ENCODE measurements at places on chromosomes 3 and 15.

GRCh38 chr3:47347217-47347801 is 33.5 kb upstream of the PTPN23 start:
- peak; percentile 27 for DNase-seq

DNA sequence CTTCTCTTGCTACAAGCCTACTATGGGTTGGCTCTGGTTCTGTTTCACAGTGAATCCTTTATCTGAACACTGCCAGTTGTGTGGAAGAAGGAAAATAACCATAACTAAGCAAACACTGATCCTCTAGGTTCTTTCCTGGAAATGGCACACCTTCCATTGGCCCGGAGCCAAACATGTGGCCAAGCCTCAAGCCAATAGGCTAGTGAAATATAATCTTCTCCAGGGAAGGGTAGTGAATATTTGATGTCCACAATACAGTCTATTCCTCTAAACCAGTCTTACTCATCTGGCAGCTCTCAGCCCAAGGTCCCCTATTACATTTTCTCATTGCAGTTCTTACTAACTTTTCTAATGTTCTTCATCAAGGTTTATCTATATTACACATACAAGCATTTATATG is 921.3 kb downstream of the TUSC7 start:
- DNase-seq: no peak

GRCh38 chr15:22243440-22244130 is 163.3 kb downstream of the OR4M2 start:
- DNase-seq: no peak

GRCh38 chr3:21920421-21920861 is 169.4 kb upstream of the ZNF385D start:
- DNase-seq: peak; percentile 84

GRCh38 chr3:46107682-46108081 is 80.4 kb upstream of the XCR1 start:
- DNase-seq: no peak

DNA sequence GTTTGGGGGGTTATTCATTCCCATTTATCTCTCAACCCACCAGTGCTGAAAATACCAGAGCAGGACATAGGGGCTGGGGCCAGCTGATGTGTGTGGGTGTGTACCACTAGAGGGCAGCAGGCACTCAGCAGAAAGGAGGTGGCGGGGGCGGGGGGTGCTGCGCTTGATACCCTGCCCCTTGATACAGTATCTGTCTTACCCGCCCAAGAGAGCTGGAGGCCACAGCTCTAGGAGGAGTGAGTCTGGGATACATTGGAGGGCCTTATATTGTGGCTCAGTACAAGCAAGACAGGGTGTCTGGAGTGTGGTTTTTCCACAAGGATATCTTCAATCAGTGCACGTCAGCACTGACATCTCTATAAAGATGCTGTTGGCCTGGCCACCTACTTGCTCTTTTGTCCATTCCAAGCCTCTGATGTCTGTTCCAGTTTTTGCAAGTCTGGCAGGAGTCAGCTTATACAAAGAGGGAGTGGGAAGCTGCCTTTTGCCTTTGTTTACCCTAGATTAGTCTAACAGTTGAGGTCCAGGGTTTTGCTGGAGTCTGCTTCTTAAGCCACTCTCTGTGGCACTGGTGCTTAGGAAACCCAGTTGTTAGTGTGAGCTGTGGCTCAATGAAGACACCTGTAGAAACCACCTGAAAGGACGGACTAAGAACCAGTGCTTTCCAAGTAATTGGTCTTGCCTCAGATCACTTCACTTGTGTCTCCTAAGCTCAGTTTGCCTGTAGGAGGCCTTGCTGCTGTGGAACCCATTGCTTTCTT is 1.5 kb upstream of the RBM15B start:
- DNase-seq: peak; percentile 60

DNA sequence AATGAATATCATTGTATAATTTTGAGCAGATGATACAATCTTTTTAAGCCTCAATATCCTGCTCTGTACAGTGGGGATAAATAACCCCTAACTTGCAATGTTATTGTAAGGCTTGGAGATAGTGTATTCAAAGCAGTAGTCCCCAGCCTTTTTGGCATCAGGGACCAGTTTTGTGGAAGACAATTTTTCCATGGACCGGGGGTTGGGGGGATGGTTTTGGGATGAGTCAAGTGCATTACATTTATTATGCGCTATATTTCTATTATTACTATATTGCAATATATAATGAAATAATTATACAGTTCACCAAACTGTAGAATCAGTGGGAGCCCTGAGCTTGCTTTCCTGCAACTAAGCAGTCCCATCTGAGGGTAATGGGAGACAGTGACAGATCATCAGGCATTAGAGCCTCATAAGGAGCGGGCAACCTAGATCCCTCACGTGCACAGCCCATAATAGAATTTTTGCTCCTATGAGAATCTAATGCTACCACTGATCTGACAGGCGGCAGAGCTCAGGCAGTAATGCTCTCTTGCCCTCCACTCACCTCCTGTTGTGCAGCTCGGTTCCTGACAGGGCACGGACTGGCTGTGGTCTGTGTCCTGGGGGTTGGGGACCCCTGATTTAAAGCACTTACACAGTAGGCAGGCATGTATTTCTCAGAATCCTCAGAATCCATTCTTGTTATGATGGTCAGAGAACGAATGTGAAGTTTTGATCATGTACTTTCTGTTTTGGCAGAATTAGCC is 102.2 kb downstream of the PTPRG start:
- DNase-seq: no peak

- DNase-seq: no peak
Measured at GRCh38 chr3:76495216-76495615, 544.7 kb upstream of the ROBO2 start.

- DNase-seq: no peak
Measured at GRCh38 chr15:34043813-34044212, 4.8 kb upstream of the AVEN start.

DNA sequence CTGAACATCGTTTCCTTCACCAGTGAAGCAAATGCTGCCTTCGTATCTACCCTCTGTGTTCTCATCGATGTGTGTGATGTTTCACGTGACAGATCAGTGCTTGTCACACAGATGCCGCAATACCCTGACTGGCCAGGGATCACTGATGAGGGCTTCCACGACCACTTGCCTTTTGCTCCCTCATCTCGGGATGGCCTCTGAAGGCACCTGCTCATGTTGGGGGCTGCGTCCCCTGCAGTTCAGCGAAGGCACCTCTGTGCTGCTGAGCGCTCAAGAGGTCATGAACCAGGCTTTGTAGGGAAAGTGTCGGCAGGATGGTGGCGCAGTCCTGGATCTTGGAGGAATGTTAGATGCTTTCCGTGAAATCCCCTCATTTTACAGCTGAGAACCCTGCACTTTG is 79.2 kb upstream of the KLF13 start:
- no peak for DNase-seq

DNA sequence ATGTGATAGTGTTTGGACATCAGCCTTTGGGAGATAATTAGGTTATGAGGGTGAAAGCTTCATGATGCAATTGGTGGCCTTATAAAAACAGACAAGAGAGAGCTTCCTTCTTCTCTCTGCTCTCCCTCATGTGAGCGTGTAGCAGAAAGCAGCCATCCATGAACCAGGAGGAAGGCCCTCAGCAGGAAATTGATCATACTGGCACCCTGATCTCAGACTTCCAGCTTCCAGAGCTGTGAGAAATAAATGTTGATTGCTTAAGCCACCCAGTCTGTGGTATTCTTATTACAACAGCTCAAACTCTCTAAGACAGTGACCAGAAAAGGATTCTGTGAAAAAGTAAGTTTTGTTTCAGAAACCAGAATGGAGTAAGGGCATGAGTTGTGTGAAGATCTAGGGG is 13.3 kb downstream of the STAC start:
- no peak for DNase-seq

GRCh38 chr3:194000100-194000499 is 135.8 kb upstream of the HES1 start:
- DNase-seq: no peak

- no peak for DNase-seq
Measured at GRCh38 chr3:105093371-105094252, 273.1 kb upstream of the ALCAM start.

DNA sequence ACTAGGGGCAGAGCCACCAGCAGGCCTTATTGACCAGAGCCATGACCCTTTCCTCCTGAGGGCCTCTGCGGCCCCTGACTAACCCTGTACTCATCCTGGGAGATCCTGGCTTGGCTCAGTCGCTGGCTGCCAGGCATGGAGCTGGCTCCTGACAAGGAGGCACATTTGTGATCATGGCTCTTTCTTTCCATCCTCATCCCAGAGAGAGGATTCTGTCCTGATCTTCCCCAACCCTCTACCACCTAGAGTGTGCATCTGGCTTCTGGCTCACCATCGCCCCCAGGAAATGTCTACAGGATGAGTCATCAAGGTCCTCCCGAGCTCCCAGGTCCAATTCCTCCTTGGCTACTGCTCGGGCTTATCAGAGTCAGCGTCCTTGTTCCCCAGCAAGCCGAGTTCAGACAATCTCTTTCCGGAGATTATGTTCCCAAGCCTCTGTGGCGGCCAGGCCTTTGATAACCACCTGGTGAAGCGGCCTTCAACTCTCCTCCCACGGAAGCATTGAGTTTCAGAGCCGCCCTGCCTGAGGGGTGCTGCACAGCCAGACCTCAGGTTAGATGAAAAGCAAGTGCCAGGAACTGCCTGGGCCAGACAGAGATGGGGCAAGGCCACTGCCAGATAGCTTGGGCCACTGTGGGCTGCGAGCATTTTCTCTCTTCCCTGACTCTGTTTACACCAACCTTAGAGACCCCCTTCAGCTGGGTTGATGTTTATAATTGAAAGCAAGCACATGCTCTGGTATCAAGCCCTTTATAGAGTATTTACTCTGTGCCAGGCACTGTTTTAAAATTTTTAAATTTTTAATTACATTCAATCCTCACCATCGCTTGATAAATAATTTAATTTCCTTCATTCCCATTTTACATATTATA is 44.3 kb upstream of the MRPS22 start:
- DNase-seq: peak; percentile 58

DNA sequence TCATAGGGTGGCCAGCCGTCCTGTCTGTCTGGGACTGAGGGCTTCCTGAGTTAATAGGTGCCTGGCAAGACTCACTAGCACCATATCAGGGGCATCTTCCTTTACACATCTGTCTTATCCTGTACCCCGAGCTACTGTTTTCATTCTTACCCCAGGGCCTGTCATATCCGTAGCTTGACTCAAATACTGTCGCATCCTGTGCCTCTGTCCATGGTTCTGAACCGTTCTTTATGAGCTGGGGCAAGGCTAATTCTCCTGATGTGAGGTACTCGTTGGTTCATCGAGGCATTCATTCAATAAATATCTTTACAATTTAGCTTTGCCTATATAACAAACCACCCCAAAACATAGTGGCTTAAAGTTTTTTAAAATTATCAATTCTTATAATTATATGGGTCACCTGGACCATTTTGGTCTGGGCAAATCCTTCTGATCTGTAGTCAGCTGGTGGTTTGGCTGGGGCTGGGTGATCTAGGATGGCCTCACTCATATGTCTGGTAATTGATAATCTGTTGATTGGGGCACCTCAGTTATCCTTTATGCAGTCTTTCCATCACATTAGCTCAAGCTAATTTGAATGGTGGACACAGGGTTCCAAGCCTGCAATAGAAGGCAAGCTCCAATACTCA is 121.2 kb downstream of the TLE3 start:
- DNase-seq: peak; percentile 64

DNA sequence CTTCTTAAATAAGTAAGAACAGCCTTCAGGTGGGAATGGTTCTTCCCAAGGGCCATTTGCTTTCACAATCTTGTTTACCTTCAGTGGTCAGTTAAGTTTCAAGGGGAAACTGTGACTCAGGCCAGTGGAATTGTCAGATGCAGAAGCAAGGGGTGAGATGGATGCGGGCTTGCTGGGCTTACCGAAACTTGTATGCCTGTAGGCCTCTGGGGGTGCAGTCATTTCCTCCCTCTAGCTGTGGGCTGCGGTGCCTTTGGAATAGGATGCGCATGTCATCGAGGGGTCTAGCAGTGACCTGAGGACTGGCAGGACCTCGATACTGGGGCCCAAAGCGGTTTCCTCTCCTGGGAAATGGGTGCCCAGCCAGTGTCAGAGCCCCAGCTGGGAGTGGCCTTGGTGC is 121.6 kb downstream of the EEFSEC start:
- peak; percentile 78 for DNase-seq

- DNase-seq: peak; percentile 94
Measured at GRCh38 chr3:171770689-171771620, 39.3 kb downstream of the PLD1 start.
